Fibroblast of villous mesenchyme (primary cell): ENCODE measurements at places on chromosomes 5 and 9.

- DNase-seq, result no peak
These were observed 532.2 kb downstream of the ACTL7B start for GRCh38 chr9:108323615-108324014.

GRCh38 chr9:13651969-13652663, 372.6 kb upstream of the MPDZ start:
- no peak for DNase-seq

DNA sequence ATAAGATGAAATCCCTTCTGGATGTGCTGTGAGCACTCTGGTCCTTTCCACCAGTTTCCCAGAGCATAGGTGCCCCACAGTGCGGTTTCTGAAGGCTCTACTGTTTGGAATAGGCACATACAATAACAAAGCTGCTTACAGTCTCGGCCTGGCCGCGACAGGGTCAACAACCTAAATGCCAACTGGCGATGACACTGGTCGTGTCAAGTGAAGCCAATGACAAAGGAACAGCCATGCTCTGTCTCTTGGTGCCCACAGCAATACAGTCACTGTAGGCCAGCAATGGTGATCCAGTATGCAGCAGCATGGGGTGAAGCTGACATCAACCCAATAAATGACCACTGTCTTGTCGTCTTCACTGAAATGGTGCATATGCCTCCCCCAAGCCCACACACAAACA, 47.8 kb upstream of the EQTN start:
- no peak for DNase-seq

DNA sequence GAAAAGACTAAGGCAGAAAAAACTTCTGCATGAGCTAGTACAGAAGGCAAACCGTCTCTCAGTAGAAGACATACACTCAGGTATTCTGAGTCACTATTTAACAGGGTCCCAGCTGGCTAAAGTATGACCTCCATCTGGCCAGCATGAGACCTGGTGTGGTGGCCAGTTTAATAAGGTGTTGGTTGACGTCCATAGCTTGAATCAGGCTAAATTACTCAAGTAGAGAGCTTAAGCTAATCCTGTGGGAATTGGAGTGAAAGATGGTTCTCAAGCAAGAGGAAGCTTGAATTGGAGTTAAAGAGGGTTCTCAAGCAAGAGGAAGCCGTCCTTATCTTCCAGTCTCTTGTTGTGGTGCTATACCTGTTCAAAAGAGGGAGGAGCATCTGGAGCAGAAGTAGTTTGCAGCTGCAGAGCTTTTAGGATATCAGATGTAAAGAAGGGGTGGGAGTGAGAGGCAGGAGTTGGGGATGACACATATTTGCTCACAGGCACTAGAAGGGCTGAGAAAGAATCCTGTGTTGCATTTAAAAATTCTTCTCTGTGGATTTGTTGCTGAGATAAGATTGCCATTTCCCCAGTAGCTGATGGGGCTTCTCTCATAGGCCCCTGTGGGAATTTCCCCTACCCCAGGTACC, 136.1 kb upstream of the RUSC2 start:
- DNase-seq, result peak; percentile 48

GRCh38 chr9:92429836-92430235, 5.6 kb upstream of the OMD start:
- no peak for DNase-seq

DNA sequence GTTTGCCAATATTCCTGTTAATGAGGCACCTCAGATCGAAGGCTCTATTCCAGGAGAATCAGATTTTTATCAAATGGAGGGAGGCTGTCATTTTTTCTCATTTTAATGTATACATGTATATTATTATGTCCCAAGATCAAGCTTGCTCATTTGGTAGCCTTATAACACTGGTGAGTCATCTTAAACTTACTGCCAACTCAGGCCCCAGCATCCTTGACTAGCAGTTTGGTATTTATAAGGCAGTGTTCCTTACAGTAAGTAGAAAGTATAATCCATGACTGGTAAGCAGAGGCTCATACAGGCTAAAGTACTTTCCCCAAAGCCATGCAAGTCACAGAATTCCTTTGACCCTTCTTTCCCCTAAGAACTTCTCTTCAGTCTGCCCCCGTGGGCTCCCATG, 90.7 kb upstream of the NR3C1 start:
- peak; percentile 60 for DNase-seq

- DNase-seq, result peak; percentile 31
These were observed 80.3 kb downstream of the OSMR start for GRCh38 chr5:38926121-38926520.

DNA sequence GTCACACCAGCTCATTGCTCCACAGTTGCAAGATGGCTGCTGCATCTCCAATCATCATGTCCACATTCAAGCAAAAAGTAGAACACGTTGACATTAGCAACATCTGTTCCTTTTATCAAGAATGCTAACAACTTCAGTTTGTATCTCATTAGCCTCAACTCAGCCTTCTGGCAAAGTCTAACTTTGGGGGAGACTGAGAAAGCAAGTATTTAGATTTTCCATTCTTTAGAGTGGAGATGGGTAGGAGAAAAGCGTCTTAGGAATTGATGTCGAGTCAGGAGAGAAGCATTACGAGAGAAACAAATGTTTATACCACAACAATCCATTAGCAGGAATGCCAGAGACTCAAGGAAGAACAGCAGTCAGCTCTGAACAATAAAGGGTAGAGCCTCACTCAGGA, 446.3 kb downstream of the ENC1 start:
- DNase-seq, result peak; percentile 29

DNA sequence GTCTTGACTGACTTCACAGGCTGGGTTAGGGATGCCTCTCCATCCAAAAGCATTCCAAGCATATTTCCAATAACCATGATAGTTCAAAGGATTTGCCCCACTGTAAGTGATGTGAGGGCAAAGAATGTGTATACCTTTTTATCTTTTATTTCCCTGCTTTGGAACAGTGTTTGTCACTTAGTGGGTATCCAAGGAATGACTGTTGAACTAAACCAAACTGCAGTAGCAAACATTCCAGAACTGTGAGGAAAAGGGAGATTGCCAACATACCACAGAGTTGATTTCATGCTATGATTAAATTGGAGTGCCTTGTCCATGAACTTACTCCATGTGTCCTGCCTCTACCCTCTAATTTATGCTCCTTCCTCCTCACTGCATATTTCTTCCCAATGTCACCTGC, 400.0 kb downstream of the KIAA0825 start:
- no peak for DNase-seq
